Activated T-cell treated with anti-CD3 and anti-CD28 coated beads, Interleukin-2, amount 50 U/mL, for 24 hours (primary cell): ENCODE measurements at places on chromosomes 16 and 17.
A peak's percentile ranks its signal among the peaks of the same experiment; 100 is the strongest.

DNA sequence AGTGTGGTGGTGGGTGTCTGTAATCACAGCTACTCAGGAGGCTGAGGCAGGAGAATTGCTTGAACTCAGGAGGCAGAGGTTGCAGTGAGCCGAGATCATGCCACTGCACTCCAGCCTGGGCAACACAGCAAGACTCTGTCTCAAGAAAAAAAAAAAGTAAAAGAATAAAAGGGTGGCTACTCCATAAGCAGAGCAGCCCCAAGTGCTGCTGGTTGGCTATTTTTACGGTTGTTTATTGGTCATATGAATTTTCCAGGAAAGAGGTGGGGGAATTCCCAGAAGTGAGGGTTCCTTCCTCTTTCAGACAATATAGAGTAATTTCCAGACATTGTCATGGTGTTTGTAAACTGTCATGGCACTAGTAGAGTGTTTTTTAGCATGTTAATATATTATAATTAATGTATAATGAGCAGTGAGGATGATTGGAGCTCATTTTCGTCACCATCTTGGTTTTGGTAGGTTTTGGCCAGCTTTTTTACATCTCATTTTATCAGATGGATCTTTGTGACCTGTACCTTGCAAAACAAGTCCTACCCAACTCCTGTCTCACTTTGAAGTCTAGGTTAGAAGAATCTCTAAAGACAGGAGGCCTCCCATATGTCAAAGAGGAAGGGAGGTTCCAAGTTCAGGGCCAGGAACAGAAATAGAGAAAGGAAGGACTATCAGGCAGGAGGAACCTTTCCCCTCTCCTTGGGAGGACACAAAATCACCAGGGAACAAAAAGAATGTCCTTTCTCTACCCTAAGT lies 39.1 kb downstream of the HOXB1 start:
- DNase-seq: no peak

GRCh38 chr16:10576390-10577304 lies 3.8 kb downstream of the EMP2 start:
- DNase-seq: no peak

DNA sequence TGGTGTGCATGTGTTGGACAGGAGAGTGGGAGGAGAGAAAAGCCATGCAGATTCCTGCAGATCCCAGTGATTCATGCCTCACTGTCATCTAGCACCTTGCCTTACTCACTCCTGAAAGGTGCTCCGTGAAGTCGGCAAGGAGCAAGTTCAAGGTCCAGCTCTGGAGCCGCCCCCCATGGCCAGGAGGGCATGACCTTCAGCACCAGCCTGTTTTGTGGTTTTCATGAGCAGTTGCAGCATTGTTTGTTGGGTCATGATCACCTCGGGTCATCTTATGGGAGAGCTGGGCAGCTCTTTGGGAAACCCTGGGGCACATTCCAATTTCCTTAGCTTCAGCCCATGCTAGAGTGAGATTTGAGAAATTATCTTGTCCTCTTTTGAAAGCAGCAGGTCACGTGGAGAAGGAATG lies 137.5 kb upstream of the IRX3 start:
- no peak for DNase-seq

DNA sequence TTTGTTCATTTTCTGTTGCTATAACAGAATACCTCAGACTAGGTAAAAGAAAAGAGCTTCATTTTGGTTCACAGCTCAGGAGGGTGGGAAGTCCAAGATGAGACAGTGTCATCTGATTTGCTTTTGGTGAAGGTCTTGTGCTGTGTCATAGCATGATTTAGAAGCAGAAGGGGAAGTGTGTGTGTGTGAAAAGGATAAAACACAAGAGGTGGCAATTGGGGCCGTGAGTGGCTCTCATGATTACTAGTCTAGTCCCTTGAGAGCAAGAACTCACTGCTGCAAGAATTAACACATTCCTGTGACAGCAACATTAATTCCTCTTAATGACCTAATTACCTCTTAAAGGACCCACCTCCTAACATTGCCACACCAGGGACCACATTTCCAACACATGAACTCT lies 8.3 kb downstream of the SLC35G3 start:
- DNase-seq: no peak

GRCh38 chr17:79183293-79184158 lies 108.9 kb downstream of the ENGASE start:
- no peak for DNase-seq

DNA sequence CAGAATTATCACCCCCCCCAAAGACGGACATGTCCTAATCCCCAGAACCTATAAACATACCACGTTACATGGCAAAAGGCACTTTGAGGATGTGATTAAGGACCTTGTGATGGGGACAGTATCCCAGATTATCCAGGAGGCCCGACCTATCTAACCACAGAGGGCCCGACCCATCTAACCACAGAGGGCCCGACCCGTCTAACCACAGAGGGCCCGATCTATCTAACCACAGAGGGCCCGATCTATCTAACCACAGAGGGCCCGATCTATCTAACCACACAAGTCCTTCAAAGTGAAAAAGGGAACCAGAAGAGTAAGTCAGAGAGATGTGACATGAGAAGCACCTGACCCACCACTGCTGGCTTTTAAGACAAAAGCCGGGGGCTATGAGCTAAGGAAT lies 56.8 kb downstream of the ANKFY1 start:
- no peak for DNase-seq

DNA sequence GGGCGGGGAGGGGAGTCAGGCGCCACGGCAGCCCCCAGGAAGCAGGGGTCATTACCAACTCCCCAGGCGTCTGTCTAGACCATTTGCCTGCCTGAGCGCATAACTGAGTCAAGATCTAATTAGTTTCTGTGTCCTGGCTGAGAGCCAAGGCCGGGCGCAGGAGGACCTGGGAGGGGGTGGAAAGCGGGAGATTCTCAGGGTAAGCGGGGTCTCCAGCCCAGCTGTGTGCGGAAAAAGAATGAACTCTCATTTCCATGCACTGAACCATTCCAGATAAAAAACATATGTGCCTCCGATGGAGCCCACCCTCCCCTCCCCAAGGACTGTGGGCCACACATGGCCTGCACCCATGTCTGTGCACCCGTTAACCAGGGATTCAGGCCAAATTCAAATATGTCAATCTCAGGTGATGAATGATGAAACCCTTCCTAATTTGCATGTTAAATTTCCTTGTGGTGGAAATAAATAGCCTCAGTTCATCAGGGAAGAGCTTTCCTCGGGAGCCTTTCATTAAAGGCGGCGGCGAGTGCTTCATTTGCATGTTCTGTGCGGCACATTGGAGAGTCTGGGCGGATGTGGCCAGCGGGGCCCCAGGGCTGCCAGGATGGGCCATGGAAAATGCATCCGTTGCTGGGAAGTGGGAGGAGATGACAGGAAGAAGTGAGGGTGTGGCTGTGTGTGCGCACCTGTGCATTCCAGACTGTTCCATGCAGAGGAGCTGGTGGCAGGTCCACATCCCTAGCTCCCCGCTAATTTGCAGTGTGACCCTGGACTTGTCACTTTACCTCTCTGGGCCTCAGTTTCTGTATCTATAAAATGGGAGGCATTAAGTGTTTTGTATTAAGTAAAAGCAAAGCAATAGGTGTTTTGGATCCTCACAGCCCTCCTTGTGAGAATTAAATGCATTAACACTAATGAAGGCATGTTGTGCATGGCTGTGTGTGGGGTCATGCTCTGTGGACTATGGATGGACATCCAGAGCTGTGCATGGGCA lies 151.1 kb downstream of the SDK2 start:
- DNase-seq: no peak

- no peak for DNase-seq
Measured at GRCh38 chr16:56192635-56192945, 1.3 kb downstream of the GNAO1 start.

GRCh38 chr17:69111794-69112193 lies 29.9 kb downstream of the ABCA6 start:
- no peak for DNase-seq

- DNase-seq: peak; percentile 60
Measured at GRCh38 chr16:4535627-4536108, 2.9 kb downstream of the CDIP1 start.

DNA sequence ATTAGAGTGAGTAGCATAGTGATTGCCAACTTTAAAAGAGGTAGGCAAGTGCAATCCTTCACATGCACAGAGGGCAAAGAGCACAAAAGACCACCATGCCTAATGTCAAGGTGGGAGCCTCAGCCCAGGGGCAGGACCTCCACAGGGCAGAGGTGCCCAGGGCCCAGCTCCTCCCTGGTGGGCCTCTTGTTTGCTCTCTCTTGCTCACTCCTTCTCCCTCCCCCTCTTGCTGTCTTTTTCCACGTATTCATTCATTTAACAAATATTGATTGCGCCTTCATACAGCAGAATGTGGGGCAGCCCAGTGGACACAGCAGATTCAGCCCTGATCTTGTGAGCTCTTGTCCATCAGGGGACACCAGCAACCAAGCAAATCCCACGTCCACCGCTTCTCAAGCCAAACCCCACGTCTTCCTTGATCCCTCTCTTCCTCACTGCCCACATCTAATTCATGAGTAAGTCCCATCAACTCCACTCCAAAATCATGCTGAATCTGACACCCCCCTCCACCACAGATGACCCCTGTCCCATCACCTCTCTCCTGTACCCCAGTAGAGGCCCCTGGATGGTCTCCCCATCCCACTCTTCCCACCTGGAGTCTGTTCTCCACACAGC lies 44.1 kb upstream of the RPL38 start:
- no peak for DNase-seq
